ENCODE measurements at places on chromosomes 16 and 17.

GRCh38 chr16:18969050-18969854, 14.5 kb upstream of the TMC7 start:
- DNase-seq = peak; percentile 74

GRCh38 chr16:66095676-66096075, 270.8 kb upstream of the CDH5 start:
- no peak for DNase-seq

- no peak for DNase-seq
These were observed 5.5 kb downstream of the BCO1 start for GRCh38 chr16:81243942-81244341.

DNA sequence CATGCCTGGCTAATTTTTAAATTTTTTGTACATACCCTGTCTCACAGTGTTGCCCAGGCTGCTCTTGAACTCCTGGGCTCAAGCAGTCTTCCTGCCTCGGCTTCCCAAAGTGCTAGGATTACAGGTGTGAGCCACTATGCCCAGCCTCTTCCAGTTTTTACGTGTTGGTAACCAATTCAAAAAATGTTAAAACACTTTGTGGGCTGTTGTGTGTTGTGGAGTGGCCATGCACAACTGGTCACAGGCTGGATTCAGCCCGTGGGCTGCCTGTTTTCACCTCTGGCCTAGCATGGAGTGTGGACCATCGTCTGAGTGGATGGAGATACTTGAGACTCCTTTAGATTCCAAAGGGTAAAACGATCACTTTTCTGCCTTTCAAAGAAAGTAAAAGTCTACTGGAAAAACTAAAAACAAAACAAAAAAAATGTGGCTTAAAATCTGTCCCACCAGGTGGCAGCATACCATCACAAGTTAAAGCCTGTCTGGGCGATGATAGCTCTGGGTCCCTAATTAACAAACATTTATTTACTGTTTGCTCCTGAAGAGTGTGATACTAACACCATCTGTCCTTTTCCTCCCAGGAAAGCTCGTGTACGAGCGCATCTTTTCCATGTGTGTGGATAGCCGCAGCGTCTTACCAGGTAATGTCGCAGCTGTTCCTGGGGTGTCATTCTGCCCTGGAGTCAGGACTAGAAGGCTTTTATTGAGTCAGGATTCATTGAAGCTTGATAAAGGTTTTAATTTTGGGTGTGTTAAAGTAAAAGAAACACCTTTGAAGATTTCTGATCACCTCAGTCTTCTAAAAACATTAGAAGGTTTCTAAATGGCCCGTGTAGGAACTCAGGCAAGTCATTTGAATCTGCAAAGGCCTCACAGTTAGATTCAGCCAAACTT, 45.8 kb downstream of the VPS35L start:
- peak; percentile 23 for DNase-seq

All from hematopoietic multipotent progenitor cell (in vitro differentiated cells).